ENCODE measurements at places on chromosomes 1 and 21. TPM values are rescaled to one million over a fixed set of nuclear protein-coding genes. Genes with fewer than 3 reads are reported as not detected.
A peak's percentile ranks its signal among the peaks of the same experiment; 100 is the strongest.

Gene MTARC2
- 0.55 TPM for total RNA-seq

Gene GUCA2B
- total RNA-seq: not detected

Gene GSTM1
- total RNA-seq: 166 TPM

Gene DCST2
- total RNA-seq: not detected

Gene DNAJB4
- total RNA-seq: 28.3 TPM

Gene SPRR2B
- not detected for total RNA-seq

Gene EDEM3
- total RNA-seq: 24.3 TPM

Gene ANGPTL3
- total RNA-seq: not detected

GRCh38 chr1:185044387-185044786, 971 bp upstream of the RNF2 start:
- DNase-seq: no peak

DNA sequence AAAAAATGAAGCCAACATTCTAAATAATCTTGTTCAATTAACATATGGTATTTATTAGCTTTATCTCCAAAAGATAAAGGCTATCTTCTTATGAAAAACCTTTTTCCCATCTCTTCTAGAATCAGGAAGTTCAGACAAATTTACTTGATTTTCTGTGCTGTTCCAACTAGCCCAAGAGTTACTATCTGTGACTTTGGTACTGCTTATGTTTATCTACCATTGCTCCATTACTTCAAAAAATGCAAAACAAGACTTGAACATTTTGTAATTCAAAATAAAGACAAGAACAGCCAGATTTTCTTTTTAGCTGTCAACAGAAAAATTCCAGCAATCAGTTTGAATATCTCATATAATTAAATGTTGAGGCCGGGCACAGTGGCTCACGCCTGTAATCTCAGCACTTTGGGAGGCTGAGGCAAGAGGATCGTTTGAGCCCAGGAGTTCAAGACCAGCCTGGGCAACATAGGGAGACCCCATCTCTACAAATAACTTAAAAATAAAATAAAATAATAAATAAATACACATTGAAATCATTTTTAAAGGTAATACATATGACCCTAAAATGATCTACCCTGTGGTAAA, 188.5 kb downstream of the LTN1 start:
- DNase-seq: no peak

GRCh38 chr21:17197996-17198395, 314.8 kb upstream of the CXADR start:
- peak; percentile 49 for DNase-seq

DNA sequence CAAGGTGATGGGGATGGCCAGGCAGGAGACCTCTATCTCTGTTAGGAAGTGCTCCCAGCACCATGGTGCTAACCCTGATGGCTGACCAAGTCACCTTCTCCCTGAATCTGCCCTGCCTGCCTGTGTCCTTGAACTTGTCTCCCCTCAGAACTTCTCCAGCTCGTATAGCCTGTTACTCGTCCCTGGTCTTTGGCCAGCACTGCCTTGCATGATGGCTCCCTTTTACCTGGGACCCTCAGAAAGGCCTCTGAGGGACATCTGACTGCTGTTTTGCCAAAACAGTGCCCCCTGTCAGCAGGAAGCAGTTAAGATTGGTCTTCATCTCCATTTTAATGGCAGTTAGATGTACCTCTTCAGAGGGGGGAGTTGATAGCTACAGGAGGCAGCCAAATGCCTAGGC, 148.3 kb downstream of the RHOU start:
- DNase-seq: no peak

- DNase-seq: no peak
Observed at GRCh38 chr1:201088901-201089525, 23.2 kb downstream of the CACNA1S start.

- DNase-seq: peak; percentile 47
Observed at GRCh38 chr1:19861034-19861433, 21.2 kb upstream of the OTUD3 start.

GRCh38 chr1:174872615-174873058, 127.1 kb upstream of the CACYBP start:
- DNase-seq: no peak

DNA sequence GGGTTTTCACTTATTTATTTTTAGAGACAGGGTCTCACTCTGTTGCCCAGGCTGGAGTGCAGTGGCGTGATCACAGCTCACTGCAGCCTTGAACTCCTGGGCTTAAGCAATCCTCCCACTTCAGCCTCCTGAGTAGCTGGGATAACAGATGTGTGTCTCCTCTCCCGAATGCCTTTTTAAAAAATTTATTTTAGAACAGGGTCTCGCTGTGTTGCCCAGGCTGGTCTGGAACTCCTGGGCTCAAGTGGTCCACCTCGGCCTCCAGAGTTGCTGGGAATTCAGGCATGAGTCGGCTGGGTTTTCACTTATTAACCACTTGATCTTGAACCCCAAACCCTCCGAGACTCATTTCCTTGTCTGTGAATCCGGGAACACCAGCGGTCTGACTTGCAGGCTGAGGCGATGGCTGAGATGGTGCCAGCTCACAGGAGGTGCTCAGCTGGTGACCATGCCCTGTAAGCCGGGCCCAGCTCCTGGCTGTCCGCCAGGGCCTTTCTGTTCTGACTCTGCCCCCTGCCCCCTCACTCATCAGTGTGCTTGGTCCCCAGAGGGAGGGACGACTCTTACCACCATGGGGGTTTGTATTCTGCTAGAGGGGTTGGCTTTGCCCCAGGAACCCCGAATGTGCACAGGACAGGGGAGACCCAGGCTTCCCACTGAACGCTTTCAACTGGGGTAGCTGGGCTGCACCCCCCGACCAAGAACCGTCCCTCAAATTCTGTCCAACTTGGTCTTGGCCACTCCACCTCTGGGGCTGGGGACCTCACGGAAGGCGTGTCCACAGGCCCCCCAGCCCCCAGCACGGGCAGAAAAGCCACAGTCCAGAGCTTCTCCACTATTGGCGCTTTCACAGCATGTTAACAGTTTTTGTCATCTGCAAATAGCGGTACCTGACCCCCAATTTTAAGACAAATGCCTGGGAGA, 22.5 kb downstream of the MMEL1 start:
- DNase-seq: no peak

DNA sequence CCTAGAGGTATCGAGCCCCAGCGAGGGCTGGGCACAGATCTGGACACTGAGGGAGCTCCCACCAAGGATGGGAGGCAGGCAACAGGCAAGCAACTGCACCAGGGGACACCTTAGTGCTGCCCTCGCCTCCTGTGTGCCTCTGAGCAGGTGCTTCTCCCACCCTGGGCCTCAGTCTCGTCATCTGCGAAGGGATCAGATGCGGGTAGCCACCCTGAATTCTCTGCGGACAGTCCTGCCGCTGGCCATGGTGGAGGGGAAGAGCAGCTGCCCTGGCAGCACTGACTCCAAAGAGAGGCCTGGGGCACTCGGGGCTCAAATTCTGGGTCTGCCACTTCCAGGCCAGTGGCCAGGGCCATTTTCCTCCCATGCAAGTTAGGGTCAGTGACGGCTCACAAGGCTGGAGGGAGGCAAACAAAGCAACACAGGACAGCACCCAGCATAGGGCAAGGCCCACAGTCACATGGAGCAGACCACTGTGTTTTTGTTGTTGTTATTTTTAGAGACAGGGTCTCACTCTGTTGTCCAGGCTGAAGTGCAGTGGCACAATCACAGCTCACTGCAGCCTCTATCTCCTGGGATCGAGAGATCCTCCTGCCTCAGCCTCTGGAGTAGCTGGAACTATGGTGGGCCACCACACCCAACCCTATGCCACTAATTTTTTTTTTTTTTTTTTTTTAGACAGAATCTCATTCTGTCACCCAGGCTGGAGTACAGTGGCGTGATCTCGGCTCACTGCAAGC, 7.1 kb upstream of the SDC3 start:
- no peak for DNase-seq

GRCh38 chr1:159289060-159289459, 13.1 kb upstream of the FCER1A start:
- no peak for DNase-seq

All from A673 (cell line).